Stimulated activated CD8-positive, alpha-beta memory T cell treated with anti-CD3 and anti-CD28 coated beads, Interleukin-2, amount 100 ng/mL, for 1 hour (primary cell): ENCODE measurements at places on chromosomes 3 and 15.

DNA sequence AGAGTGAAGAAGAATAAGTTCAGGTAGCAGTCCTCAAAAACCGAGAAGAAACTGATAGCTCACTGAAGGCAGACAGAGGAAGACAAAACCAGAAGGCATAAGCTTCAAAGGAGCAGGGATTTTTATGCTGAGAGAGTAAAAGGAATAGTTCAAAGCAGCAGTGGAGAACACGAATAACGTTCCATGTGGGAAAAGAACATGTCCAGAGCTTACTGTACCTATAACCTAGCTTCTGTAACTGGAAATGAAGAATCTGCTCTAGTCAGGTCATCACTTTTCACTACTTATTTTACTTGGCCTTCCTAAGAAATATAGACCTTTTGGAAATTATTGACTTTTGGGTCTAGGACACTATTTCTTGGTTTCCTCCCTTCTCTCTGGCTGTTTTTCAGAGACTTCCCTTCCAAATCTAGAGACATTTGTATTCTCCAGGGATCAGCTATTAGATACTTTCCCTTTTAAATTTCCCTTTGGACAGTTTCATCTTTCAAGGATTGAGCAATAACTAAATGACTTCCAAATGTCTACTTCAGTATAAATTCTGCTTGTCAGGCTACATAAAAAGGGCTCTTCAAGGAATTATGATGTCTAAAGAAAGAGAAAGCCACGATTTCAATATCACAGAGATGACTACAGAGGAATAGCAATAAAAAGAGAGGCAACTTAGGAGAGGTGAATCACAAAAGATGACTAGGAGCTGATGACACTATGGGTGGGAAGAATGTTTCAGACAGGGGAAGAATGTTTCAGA, 46.7 kb downstream of the UBE3A start:
- DNase-seq = no peak

GRCh38 chr15:63212050-63213004, 22.9 kb downstream of the RAB8B start:
- no peak for DNase-seq

DNA sequence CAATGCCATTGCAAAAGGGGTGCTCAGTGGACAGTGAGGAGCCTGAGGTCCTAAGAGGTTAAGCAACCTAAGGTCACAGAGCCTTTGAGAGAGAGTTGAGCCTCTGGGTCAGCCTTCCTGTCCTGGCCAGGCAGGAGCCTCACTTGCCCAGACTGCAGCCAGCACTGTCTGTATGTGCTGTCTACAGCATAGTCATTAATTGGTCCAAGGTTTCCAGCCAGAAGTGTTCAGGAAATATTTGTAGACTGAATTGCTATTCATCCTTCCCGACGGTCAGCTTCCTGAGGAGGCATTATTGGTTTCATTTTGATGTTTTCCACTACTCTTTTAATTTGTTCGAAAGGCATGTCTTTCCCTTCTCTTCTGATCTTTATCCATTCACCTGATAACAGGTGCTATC, 8.1 kb downstream of the SEC13 start:
- no peak for DNase-seq

DNA sequence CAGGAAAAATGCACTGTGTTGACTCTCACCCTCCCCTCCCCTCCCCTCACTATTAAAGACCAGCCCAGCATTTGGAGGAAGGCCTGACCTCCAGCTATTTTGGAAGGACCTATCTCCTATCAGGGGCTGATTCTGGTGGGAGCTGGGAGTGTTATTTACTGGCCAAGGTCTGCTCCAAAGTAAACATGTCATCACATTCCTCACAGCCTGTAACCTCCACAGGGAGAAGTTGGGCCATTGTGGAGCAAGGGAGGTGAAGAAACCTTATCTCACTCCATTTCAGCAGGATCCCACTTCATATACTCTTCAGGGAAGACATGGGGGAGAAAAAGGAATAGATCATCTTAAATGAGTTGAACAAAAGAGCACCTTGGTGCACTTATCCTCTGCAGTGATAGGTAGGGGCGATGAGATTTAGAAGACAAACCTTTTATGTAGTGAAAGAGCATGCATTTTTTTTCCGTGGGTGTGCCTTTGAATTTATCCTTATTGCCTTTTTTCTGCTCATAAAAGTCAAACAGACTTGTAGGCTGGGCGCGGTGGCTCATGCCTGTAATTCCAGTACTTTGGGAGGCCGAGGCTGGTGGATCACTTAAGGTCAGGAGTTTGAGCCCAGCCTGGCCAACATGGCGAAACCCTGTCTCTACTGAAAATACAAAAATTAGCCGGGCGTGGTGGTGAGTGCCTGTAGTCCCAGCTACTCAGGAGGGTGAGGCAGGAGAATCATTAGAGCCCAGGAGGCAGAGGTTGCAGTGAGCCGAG, 15.6 kb upstream of the FLNB start:
- DNase-seq = no peak

DNA sequence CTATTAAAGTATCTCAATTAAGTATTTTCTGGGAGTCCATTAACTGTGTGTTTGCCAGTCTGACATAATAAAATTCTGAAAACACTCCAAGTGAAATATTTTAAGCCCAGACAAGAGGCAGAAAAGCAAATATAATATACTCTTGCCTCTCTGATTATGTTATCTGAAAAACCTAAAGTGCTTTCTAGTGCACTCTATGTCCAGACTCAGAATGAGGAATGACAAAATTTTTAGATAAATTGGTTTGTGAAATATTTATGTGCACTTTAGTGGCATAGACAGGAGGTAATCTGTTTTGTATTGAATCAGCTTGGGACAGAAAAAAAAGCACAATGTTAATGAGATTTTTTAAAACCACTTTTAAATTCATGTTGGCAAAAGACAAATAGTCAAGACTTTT, 508.2 kb upstream of the SUCLG2 start:
- no peak for DNase-seq

GRCh38 chr3:11155341-11156025, 1.2 kb downstream of the HRH1 start:
- no peak for DNase-seq

- no peak for DNase-seq
These were observed 267.2 kb downstream of the GABRG3 start for GRCh38 chr15:27238209-27238608.

DNA sequence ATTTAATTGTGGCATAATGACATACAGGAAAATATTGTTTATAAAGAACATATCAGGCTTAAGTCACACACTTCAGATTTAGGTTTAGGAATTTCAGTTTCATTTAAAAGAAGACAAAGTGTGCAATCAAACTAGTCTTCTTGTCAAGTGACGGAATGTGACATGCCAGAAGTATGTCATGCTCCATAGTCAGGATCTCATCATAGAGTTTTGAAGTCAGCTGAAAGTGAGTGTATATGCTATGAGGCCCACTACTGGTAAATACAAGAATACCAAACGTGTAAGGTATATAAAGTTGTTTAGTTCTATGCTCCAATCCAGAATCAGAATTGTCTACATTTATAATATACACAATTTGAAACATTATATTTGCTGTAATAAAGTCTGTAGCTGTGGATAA, 988.4 kb downstream of the TBL1XR1 start:
- no peak for DNase-seq

GRCh38 chr3:13085081-13085845, 12.0 kb upstream of the IQSEC1 start:
- no peak for DNase-seq

- DNase-seq = no peak
These were observed 51.1 kb upstream of the WNT5A start for GRCh38 chr3:55538158-55538557.

GRCh38 chr3:155270063-155270462, 23.4 kb downstream of the STRIT1 start:
- DNase-seq = no peak

DNA sequence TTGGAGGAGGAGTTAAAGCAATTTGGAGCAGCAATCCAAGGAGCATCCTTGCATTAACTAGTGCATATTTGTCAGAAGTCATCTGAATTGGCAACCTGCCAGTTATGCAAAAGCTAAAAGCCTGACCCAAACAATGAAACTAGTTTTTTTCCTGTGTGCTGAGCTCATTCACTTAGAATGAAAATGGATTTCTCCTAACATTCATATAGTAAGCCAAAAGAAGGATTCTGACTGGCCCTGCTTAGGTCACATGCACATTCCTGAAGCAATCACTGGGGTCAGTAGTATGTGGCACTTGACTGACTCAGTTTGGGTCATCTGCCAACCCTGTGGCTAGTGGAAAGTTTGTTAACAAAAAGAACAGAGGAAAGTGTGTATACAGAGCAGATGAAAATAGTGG, 30.5 kb downstream of the OXSM start:
- no peak for DNase-seq

DNA sequence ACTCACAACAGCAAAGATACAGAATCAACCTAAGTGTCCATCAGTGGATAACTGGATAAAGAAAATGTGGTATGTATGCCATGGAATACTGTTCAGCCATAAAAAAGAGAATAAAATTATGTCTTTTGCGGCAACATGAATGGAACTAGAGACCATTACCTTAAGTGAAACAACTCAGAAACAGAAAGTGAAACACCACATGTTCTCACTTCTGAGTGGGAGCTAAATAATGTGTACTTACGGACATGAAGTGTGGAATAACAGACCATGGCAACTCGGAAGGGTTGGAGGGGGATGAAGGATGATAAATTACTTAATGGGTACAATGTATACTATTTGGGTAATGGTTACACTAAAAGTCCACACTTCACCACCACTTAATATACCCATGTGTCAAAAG, 600.6 kb downstream of the MAGI1 start:
- no peak for DNase-seq

- no peak for DNase-seq
These were observed 419.0 kb upstream of the TGFBR2 start for GRCh38 chr3:30187366-30187765.

DNA sequence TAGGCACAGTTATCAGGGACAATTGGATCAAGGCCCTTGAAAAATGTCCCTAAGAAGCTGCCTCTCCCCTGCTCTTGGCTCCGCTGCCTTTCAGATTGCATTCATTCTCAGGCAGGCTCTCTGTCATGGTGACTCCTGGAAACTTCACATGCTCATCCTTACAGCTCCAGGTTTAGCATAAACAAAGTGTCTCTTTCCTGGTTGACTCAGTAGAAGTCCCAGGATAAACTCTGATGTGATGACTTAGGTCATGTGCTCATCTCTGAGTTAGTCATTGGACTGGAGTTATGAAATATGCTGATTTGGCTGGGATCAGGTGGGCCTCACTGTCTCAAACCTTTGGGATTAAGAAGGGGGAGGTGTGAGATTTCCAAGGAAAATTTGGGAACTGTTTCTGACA, 243.8 kb downstream of the ZNF621 start:
- no peak for DNase-seq

GRCh38 chr3:40876009-40876408, 323.3 kb upstream of the CTNNB1 start:
- DNase-seq = no peak

DNA sequence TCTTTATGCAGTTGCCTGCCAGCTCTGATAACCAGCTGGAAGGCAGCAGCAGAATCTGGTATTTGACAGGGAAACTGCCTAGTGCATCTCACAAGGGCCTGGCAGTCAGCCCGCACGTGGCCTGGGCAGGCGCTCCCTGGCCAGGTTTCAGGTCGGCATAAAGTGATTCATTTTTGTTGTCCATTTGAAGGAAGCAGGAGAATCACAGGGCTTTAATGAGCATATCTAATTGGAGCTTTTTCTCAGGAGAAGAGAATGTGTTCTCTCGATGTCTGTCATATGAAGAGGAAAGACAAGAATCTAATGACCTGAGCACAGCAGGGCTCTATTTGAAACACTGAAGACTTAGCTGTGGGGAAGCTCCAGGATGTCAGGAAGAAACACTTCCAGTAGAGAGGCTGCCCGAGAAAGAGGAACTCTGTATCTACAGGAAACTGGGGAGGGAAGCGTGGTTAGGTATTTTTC, 98.8 kb upstream of the MB21D2 start:
- DNase-seq = no peak

GRCh38 chr15:69815793-69816192, 281.9 kb downstream of the TLE3 start:
- DNase-seq = no peak

DNA sequence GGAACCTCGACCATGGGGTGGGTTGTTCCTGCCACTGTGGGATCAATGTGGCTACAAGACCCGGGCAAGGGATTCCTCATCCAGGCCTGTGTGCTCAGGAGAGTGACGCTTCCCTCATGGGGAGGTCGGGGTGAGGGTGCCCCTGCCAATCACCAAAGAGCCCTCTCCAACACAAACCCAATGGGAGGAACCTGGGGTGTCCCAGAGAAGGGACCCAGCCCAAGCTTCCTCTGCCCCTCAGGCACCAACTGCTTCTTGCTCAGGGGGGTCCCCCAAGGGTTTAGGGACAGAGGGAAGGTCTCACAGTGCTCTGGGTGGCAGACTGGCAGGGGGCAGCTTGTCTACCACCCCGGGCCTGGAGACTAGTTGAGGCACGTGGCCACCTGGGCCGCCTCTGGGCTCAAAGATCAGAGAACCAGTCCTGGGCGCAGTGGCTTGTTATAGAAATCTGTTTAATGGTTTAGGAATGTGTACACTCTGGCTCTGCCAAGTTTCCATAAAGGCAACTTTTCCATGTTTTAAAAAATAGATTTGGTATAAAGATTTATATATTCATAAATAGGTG, 26.6 kb downstream of the GP9 start:
- no peak for DNase-seq

DNA sequence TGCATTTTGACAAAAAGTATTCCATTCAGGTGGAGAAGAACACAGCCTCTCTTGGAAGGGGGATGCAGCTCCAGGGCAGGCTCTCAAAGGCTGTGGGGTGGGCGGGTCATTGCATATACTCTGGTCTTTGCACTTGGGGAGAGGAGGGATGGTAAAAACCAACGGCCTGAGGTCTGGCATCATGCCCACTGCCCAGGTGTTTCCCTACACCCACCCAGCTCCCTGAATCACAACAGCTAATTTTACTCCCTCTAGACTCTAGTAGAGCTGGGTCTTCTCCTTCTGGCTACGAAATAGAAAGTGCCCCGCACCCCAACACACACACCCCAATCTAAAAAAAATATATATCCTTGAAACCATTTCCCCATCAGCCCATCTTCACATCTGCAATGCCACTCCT, 1.0 kb downstream of the MYLK start:
- DNase-seq = no peak

GRCh38 chr15:80591471-80591870, 103.6 kb upstream of the ABHD17C start:
- no peak for DNase-seq

DNA sequence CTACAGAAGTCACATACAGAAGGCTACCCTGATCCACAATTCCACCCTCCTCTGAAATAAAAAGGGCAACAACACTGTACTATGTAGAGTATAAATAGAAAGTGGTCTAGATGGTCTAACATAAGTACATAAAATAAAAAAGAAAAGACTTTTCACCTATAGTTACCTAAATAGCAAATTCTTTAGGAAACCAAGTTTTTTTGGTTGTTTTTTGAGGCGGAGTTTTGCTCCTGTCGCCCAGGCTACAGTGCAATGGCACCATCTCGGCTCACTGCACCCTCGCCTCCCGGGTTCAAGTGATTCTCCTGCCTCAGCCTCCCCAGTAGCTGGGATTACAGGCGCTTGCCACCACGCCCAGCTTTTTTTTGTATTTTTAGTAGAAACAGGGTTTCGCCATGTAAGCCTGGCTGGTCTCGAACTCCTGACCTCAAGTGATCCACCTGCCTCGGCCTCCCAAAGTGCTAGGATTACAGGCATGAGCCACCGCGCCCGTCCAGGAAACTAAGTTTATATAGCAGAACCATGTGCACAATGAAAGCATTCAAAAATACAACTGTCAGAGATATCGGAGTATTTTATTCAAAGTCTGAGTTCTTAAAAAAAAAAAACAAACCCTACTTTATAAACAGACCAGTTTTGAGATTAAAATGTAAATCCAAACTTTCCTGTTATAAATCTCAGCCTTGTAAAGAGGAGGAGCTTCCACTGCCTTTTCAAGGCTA, 1.7 kb downstream of the SIN3A start:
- no peak for DNase-seq

GRCh38 chr15:19973718-19974117, 567.9 kb downstream of the GOLGA6L6 start:
- DNase-seq = no peak
